ENCODE measurements at places on chromosomes 12 and 14. TPM values are rescaled to one million over a fixed set of nuclear protein-coding genes. Genes with fewer than 3 reads are reported as not detected.

Gene CD163L1
- 24.8 TPM for total RNA-seq

Gene NPAS3
- 8.4 TPM for total RNA-seq

Gene CLEC2D
- total RNA-seq: 24.6 TPM

Gene CCDC184
- total RNA-seq: 0.72 TPM

Gene IL23A
- 6.0 TPM for total RNA-seq

Gene HRK
- total RNA-seq: 0.96 TPM

Gene CHMP4A
- 5.3 TPM for total RNA-seq

Gene ACSM4
- total RNA-seq: not detected

Gene PRICKLE1
- 22.4 TPM for total RNA-seq

Gene NR2C1
- total RNA-seq: 22.1 TPM

Gene LRIG3
- 150 TPM for total RNA-seq

Gene GPRC5D
- total RNA-seq: not detected

Gene KRT81
- total RNA-seq: 2.9 TPM

Gene LUM
- total RNA-seq: 4,507 TPM

Gene CD4
- total RNA-seq: 10.4 TPM

Gene CCND2
- 562 TPM for total RNA-seq

Gene CHGA
- total RNA-seq: 21.9 TPM

Gene FBLN5
- total RNA-seq: 86.9 TPM

Gene ARHGAP9
- total RNA-seq: 6.7 TPM

Gene CLEC9A
- 36.4 TPM for total RNA-seq

Gene DIP2B
- 32.7 TPM for total RNA-seq

Gene KIF26A
- 11.8 TPM for total RNA-seq

Gene PRKAG1
- 52.7 TPM for total RNA-seq

Gene OVCH1
- not detected for total RNA-seq

Gene KSR2
- 0.72 TPM for total RNA-seq

Gene SLC10A1
- 2.4 TPM for total RNA-seq

Gene C12orf54
- total RNA-seq: not detected

Gene BEGAIN
- total RNA-seq: 15.6 TPM

Gene TSHR
- 13.0 TPM for total RNA-seq

Gene PPP4R4
- 0.72 TPM for total RNA-seq

Gene KRT6C
- total RNA-seq: 2.6 TPM

Gene SLC35F4
- 1.2 TPM for total RNA-seq

Gene ANG
- 11.8 TPM for total RNA-seq

Gene OTX2
- 3.4 TPM for total RNA-seq

Gene HNF1A
- total RNA-seq: 2.2 TPM

Data from umbilical cord (tissue), 2 donors.